ENCODE measurements at places on chromosomes 5 and 9.

DNA sequence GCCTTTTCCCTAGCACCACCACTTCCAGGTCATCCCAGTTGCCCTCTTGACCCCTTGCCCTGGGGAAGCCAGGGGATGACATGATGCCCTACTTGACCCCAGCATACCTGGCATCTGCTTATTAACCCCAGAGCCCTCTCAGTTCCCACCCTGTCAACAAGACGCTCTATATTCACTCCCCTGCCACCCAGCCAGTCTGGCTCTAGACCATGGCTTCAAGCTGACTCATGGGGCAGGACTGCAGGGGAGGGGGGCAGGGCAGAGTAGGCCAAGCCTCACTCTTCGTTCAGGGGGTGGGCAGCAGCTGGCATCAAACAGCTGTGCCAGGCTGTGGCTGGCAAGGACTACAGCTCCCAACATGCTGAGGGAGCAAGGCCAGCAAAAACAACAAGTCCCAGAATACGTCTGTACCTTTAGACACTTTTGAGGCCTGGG, 5.3 kb downstream of the ATOSB start:
- DNase-seq: no peak

- no peak for DNase-seq
Measured at GRCh38 chr5:156431956-156432829, 105.2 kb downstream of the SGCD start.

GRCh38 chr5:16656561-16657191, 39.9 kb upstream of the RETREG1 start:
- no peak for DNase-seq

GRCh38 chr5:15376088-15376487, 123.9 kb upstream of the FBXL7 start:
- DNase-seq: no peak

DNA sequence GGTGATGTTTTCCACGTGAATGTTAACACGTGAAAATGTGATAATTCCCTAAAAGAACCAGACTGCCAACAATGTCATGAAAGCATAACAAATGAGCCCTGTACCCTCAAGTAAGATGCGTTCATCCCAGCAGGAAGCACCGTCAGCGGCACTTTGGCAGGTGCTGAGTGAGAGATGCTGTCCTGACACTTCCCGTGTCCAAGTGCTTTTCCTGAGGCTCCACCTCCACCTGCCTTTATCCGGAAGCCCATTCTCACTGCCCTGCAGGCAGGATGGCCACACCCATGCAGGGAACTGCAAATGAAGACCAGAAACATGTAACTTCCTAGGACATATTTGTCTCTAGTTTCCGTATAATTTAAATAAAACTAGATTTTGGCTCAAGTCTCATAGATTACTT, 238.0 kb upstream of the IRX2 start:
- no peak for DNase-seq

- DNase-seq: no peak
Measured at GRCh38 chr9:126113176-126113575, 213.5 kb upstream of the MVB12B start.

GRCh38 chr9:84716217-84716616, 46.7 kb downstream of the NTRK2 start:
- no peak for DNase-seq
